ENCODE measurements at places on chromosomes 16 and 17. TPM values are rescaled to one million over a fixed set of nuclear protein-coding genes. Genes with fewer than 3 reads are reported as not detected.

- H3K27me3 ChIP-seq: no peaks in the 10 kb centered on the region
- H3K4me3 ChIP-seq: no peak overlapping the region
- no peak for DNase-seq
- no peaks in the 10 kb centered on the region for H3K4me1 ChIP-seq
- no peak overlapping the region for H3K27ac ChIP-seq
- H3K36me3 ChIP-seq: no peaks in the 10 kb centered on the region
These were observed 207.1 kb upstream of the ASIC2 start for GRCh38 chr17:33500151-33500550.

DNA sequence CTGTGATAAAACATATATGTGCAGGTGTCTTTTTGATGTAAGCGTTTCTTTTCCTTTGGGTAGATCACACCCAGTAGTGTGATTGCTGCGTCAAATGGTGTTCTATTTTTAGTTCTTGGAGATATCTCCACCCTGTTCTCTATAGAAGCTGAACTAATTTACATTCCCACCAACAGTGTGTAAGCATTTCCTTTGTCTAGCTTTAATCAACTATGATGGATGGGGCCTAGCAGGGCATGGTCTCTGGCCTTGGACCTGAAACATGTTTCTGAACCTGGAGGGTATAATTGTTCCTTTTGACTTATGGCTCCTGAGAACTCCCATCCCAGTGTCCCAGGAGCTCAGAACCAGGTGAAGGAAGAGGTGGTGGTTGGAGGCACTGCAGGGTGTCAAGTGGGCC is 93.9 kb downstream of the HAPSTR1 start:
- H3K36me3 ChIP-seq: no peaks in the 10 kb centered on the region
- DNase-seq: no peak
- H3K27me3 ChIP-seq: no peaks in the 10 kb centered on the region
- no peaks in the 10 kb centered on the region for H3K4me1 ChIP-seq

DNA sequence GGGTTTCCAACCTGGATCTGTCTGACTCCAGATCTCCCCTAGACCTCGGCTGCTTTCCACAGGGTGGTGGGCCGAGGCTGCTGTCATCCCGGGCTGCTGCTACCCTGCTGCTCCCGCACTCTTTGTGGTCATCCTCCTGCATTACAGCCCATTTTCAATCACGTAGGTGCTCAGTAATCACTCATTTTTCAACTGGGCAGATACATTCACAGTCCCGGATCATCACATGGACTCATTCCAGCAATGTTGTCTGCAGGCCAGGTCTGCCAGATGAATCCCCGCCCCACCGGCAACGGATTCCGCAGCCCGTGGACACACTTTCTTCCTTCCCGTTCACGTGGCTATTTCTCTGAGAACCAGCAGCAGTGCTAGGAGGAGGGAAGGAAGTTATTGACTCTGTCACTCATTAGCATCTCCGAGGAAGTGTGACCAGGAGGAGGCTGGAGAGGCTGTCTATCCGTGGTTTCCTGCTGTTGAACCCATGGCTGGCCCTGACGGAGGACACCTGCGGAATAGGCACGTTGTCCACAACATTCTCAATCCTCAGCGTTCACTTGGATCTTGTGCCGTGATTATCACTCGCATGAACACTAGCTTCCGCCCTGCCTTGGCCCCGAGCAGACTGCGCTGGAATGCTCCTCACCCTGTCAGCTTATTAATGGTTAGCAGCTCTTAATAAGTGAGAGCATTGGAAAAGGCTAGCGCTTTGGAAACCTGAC is 14.7 kb upstream of the ZCCHC14 start:
- no peaks in the 10 kb centered on the region for H3K27me3 ChIP-seq
- H3K4me1 ChIP-seq: peaks cover 16% of the 10 kb centered on the region
- no peak overlapping the region for H3K27ac ChIP-seq
- no peaks in the 10 kb centered on the region for H3K36me3 ChIP-seq

DNA sequence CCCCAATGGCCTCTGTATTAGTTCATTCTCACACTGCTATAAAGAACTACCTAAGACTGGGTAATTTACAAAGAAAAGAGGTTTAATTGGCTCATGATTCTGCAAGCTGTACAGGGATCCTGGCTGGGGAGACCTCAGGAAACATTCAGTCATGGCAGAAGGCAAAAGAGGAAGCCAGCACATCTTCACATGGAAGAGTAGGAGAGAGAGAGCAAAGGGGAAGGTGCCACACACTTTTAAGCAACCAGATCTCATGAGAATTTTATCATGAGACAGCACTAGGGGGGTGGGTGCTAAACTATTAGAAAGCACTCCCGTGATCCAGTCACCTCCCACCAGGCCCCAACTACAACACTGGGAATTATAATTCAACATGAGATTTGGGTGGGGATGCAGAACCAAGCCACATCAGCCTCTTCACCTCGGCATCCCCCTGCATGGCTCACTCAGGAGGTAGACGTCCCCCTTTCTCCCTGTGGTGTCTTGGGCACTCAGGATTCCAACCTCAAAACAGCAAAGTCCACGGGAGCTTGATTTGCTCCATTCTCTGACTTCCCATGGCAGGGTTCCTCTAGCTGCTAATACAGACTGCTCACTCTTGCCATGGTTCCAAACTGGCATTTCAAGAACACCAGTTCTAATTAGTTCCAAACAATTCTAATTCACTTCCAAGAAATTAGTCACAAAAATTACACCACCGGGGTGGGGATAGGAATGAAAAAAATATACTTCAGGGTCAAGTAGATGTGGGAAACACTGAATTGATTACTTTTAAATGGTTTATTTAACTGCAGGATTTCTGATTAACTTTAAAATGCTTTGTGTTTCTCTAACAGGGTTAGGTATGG is 203.8 kb upstream of the HSBP1 start:
- DNase-seq: no peak
- H3K27me3 ChIP-seq: no peaks in the 10 kb centered on the region
- no peaks in the 10 kb centered on the region for H3K36me3 ChIP-seq
- H3K4me3 ChIP-seq: no peak overlapping the region

DNA sequence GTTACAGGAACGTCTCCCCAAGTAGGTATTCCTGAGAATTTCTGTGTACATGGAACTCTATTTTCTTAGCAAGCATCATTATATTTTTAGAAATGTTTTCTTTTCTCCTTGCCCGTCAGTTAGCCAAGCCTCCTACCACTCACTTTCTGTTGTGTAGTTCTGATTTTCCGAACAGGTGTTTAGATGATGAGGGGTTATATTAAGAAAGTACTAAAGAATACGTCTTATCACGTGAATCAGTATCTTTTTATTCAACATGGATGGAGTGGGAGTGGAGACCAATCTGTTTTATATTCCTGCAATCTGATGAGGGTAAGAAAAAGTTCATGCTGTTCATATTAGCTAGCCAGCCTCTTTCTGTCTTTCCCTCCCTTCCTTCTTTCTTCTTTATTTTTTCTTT is 29.4 kb downstream of the MSI2 start:
- peak overlapping the region; percentile 85 for H3K27ac ChIP-seq
- H3K4me3 ChIP-seq: no peak overlapping the region
- H3K27me3 ChIP-seq: no peaks in the 10 kb centered on the region
- no peak for DNase-seq
- peaks cover 85% of the 10 kb centered on the region for H3K4me1 ChIP-seq
- H3K36me3 ChIP-seq: peaks cover 23% of the 10 kb centered on the region

The CNTNAP1 gene
- 70.9 TPM for total RNA-seq

GRCh38 chr17:75633486-75634375 is 497 bp downstream of the SMIM5 start:
- H3K27ac ChIP-seq: peak overlapping the region; percentile 96
- DNase-seq: peak; percentile 76
- H3K27me3 ChIP-seq: no peaks in the 10 kb centered on the region

The PLLP gene
- 19.1 TPM for total RNA-seq

GRCh38 chr16:52535076-52535475 is 11.9 kb downstream of the TOX3 start:
- no peak overlapping the region for H3K27ac ChIP-seq
- DNase-seq: no peak
- no peaks in the 10 kb centered on the region for H3K4me1 ChIP-seq
- no peaks in the 10 kb centered on the region for H3K36me3 ChIP-seq

The NOD2 gene
- 0.83 TPM for total RNA-seq

DNA sequence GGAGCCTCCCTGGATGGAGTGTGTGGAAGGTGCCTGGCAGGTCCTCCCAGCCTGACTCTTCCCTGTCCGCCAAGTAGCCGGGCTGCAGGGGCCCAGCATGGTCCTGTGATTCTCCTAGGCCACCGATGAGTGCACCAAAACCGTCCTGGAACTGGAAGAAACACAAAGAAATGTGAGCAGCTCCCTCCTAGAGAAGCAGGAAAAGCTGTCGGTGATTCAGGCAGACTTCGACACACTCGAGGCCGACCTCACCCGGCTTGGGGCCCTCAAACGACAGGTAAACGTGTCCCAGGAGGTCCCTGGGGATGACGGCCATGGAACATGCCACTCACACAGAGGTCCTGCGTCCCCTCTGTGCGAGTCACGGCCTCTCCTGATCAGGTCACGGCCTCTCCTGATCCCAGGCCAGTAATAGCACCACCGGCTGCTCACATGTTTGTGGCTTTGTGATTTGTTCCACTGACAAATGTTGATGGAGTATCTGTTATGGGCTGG is 4.2 kb upstream of the GAA start:
- no peak overlapping the region for H3K27ac ChIP-seq
- H3K4me3 ChIP-seq: no peak overlapping the region
- DNase-seq: no peak
- peaks cover 21% of the 10 kb centered on the region for H3K4me1 ChIP-seq

- H3K27ac ChIP-seq: no peak overlapping the region
- no peaks in the 10 kb centered on the region for H3K36me3 ChIP-seq
- peaks cover 40% of the 10 kb centered on the region for H3K27me3 ChIP-seq
- H3K4me3 ChIP-seq: no peak overlapping the region
These were observed 2.3 kb upstream of the MEIOC start for GRCh38 chr17:44653954-44654353.

The NACA2 gene
- total RNA-seq: not detected

All from spinal cord (tissue), 10 donors.